Stimulated activated CD4-positive, alpha-beta T cell treated with anti-CD3 and anti-CD28 coated beads, TNF-alpha, amount 100 ng/mL, for 24 hours (primary cell): ENCODE measurements at places on chromosomes 3 and 15.

DNA sequence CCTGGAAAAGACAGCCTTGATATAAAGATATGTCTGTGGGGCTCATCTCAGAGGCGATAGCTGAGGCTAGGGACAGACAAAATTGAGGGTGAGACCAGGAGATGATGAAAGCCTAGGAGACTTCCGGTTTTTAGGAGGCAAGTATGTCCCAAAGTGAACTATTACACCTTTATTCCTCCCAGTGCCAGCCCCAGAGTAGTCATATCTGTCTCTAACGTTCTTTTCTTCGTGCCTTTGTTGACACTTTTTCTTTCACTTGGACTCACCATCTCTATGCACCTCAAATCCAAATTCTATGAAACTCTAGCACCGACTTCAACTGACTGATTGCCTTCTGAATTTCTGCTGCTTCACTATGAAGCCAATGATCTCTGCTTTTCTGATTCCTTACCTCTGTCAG lies 93.8 kb upstream of the RASGRP1 start:
- DNase-seq = no peak

- no peak for DNase-seq
These were observed 19.8 kb downstream of the GHRL start for GRCh38 chr3:10272977-10273376.

- DNase-seq = no peak
These were observed 3.0 kb upstream of the CYP11A1 start for GRCh38 chr15:74370471-74370870.

DNA sequence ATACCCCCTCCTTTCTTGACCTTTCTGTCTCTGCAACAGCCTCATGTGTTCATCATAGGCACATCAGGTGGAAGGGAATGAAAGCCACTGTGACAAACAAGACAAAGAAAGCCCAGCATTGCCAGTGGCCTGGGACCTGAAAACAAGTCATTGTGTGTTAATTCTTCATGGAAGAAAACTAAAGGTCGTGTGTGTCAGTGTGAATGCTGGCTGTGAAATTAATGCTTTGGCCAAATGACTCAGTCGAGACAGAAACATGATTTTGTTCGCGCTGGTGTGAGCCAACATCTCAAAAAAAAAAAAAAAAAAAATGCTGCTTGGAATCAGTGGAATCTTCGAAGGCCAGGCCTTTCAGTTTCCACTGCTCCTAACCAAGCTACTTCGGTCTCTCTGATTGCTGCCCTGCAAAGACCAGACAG lies 386.5 kb upstream of the PROK2 start:
- no peak for DNase-seq
